ENCODE measurements at places on chromosomes 3 and 15. TPM values are rescaled to one million over a fixed set of nuclear protein-coding genes. Genes with fewer than 3 reads are reported as not detected.

Gene USP50
- total RNA-seq: 1.5 TPM

DNA sequence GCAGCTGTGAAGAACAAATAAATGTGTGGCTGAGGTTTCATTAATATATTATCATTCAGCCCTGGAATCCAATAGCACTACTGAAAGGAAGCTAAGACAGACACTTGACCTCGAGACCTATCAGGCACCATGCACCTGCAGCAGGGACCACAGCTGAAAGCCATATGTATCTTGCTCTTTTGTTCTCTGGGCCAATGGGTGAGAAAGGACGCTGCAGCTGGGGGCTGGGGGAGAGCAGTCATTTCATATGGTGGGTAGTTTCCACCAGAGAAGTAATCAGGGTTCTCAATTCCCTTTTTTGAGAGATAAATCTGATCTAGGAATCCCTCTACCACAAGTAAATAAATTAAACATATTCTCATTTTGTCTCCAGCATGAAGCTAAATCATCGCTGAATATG is 225.6 kb upstream of the STRIT1 start:
- DNase-seq: no peak

GRCh38 chr3:16304061-16305010 is 39.3 kb downstream of the OXNAD1 start:
- no peak for DNase-seq

Gene TIPARP
- 33.2 TPM for total RNA-seq

- no peak for DNase-seq
These were observed 61.2 kb downstream of the SYNM start for GRCh38 chr15:99165956-99166689.

DNA sequence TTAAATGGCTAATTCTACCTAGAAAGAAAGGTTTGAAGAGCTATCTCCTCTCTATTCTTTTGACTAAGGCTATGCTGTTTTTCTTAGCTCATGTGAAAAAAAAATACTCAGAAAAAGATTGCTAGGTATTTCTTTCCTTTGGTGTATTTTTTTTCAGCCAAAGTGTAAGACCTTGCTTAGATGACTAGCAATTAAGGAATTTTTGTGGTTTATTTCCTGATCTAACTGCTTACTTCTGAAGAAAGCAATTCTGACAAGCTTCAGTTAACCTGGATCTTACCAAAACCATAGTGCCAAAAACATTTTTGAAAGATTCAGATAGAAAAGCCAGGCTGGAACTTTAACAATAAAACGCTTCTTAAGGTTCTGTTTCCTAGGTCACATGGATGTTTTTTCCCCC is 315.6 kb downstream of the SOX2 start:
- DNase-seq: no peak

- peak; percentile 71 for DNase-seq
These were observed 688 bp downstream of the SETD5 start for GRCh38 chr3:9397906-9398699.

DNA sequence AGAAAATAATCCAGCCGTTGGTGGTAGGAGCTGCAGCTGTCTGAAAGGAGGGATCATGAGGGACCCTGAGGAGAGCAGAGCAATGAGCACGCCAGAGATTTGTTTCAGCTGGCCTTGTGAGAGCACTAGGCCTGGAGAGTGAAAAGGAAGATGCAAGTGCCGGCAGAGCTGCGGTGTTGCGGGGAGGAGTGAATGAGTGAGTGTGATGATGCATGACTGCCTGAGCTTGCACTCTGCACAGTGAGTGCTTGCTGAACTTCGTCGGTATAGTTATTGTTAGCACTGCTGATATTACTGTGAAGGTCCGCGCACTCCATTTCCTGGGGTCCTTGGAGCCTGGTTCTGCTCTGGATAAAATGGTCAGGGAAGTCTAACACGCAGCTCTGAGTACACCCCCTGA is 23.2 kb downstream of the EIF1B start:
- DNase-seq: no peak

Gene SLC9C1
- 0.89 TPM for total RNA-seq

GRCh38 chr15:30865257-30865656 is 38.5 kb upstream of the FAN1 start:
- DNase-seq: no peak

Gene THAP10
- total RNA-seq: 2.1 TPM

- no peak for DNase-seq
These were observed 60.9 kb upstream of the NPHP3 start for GRCh38 chr3:132783152-132783551.

Gene RLBP1
- not detected for total RNA-seq

GRCh38 chr15:81011593-81011992 is 10.9 kb downstream of the TLNRD1 start:
- no peak for DNase-seq

Gene MAP2K1
- total RNA-seq: 23.8 TPM

DNA sequence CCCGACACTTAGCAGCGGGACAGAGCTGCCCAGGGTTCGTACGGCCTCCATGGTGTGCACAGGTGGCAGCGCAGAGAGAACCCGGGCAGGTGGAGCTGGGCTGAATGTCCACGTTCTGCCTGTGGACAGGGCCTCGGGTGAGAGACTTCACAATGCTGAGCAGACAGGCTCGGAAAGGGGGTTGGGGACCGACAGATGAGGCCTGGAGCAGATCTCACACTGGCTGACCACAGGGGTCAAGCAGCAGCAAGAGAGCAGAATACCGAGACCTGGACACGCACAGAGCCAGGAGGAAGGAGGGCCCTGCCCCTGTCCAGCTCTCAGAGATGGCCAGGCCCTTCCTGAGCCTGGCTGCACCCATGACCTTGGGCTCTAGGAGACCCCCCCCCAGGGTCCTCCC is 83.0 kb downstream of the VGLL4 start:
- no peak for DNase-seq

- DNase-seq: no peak
These were observed 99.0 kb downstream of the ZPLD1 start for GRCh38 chr3:102533784-102534183.

DNA sequence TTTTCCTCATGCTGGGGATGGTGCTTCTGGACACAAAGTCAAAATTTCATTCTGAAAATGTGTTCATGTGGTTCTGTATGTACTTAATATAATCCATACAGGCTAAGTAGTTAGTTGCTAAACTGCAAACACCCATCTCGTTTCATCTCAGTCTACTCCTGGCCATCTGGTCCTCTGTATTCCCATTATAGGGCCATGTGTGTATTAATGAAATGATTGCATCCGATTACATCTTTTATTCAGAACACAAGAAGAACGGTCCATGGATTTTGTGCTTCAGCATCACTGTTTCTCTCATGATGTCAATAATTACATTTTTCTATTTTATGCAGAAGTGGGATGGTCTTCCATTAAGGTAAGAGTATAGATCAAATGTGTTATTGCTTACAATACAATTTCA is 6.1 kb upstream of the GJD2 start:
- DNase-seq: no peak

Gene XYLB
- 5.6 TPM for total RNA-seq

DNA sequence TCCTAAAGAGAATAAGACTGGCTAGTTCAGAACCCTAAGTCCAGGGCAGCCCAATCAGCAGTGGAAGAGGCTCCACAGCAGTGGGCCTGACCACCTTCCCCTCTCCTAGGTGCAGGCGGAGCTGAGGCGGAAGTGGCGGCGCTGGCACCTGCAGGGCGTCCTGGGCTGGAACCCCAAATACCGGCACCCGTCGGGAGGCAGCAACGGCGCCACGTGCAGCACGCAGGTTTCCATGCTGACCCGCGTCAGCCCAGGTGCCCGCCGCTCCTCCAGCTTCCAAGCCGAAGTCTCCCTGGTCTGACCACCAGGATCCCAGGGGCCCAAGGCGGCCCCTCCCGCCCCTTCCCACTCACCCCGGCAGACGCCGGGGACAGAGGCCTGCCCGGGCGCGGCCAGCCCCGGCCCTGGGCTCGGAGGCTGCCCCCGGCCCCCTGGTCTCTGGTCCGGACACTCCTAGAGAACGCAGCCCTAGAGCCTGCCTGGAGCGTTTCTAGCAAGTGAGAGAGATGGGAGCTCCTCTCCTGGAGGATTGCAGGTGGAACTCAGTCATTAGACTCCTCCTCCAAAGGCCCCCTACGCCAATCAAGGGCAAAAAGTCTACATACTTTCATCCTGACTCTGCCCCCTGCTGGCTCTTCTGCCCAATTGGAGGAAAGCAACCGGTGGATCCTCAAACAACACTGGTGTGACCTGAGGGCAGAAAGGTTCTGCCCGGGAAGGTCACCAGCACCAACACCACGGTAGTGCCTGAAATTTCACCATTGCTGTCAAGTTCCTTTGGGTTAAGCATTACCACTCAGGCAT is 33.7 kb downstream of the VIPR1 start:
- DNase-seq: no peak

GRCh38 chr3:184777566-184778356 is 34.2 kb upstream of the VPS8 start:
- peak; percentile 91 for DNase-seq

- DNase-seq: no peak
These were observed 522.4 kb upstream of the NAALADL2 start for GRCh38 chr3:174336784-174337183.

DNA sequence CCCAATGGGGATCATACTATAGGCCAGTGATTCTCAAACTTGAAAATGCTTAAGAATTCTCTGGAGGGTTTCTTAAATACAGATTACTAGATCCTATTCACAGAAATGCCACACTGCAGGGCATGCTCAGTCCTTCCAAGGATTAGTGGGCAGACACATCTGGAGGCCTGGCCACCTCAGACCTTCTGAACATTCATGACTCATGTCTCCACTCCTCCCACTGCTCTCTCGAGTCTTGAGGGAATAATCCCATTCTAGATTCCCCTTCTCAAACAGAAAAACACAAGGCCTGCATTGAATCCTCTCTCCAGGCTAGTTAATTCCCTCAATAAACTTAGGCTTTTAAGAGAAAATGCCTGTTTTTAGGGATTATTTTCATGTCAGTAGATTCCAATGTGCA is 22.1 kb downstream of the ZNF621 start:
- DNase-seq: no peak

GRCh38 chr15:88727439-88727838 is 75.8 kb upstream of the ACAN start:
- no peak for DNase-seq

GRCh38 chr3:71421475-71421819 is 162.1 kb downstream of the FOXP1 start:
- no peak for DNase-seq

Gene SLC15A2
- 7.7 TPM for total RNA-seq

GRCh38 chr3:100073714-100074307 is 40.5 kb downstream of the FILIP1L start:
- peak; percentile 91 for DNase-seq

Gene OCA2
- 1.4 TPM for total RNA-seq

DNA sequence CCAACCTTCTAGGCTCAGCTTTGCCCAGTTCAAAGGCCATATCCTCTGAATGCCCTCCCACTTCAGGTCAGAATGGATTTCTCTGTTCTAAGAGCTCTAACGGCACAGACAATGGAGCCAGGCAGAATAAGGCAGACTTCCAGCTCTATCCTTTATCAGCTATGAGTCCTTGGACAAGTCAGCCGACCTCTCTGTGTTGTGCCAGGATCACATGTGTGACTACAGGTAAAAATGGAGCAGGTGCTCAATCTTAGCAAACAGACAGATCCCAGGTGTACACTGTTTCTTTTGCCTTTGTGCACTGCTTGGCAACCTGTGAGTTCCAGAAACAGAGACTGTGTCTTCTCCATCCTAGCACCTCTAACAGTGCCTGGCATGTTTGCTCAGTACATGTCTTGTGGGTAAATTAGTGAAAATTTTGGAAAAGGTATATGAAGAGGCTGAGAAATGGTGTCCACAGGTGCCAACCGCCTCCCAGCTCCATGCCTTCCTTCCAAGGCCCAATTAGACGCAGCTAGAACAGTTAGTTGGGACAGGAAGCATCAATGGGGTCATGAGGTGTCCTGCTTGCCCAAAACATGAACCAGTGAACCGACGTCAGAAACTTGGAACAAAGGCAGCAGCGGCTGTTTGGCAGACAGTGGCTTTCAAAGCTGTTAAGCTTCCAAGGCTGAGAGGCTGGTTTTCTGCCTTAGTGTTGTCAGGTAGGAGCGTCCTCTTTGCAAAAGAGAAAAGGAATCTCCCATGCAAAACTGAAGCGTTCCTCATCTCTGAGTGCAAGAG is 28.7 kb downstream of the TLE3 start:
- no peak for DNase-seq

DNA sequence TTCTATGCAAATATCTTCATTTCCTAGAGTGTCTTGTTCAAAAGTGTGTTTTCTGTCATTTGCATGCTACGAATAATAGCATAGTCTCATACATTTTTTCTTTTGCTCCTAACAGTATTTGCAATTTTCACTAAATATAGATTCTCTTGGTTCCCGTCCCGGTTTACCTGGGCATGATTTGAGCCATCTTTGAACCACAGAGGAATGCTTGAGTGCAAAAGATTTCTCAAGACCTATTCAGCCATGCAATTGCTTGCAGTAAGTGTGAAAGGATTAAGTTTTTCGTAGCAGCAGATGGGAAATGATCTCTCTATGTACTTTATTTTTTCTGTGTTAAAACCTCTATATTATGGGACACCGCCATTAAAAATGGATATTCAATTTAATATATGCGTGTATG is 733.0 kb downstream of the ZPLD1 start:
- DNase-seq: no peak

DNA sequence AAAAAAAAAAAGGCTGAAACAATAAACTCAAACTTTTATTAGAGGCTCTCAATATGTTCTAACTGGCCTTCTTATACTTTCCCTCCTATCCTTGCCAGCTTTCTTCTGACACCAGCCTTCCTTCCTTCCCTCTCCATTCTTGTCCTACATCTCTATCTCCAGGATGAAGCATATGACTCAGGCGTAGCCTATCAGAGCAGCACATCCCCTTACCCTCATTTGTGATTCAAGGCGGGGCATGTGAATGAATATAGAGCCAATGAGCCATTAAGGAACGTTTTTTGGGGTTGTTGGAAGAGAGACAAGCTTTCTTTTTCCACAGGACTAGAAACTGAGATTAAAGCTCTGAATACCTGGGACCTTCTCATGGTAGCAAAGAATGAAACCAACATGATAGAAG is 25.1 kb upstream of the KCNMB3 start:
- DNase-seq: no peak

DNA sequence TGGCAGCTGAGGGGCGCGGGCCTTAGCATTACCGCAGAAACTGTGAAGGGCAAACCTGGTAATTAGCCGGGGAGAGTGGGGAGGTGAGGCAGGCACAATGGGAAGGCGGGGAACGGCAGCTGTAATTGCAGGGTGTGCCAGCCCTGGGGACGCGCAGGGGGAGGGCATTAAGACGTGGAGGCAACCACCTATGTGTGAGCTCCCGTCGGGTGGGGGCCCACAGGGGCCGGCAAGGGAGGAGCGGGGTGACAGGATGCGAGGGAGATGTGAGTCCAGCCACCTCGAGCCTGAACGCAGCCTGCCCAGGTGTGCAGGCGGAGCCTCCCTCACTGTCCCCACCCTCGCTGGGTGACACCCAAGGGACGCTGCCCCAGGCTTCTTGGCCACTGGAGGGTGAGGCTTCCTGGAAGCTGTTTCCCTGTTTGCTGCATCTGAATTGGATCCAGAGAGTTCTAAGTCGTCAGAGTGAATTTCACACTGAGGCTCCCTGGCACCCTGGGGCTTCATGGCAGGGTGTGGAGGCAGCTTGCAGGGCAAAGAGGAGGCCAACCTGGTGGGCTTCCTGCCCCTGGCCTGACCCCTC is 130.6 kb upstream of the MEF2A start:
- no peak for DNase-seq

All from skin of body (tissue), 3 donors.